ENCODE measurements at places on chromosomes 2 and 18. TPM values are rescaled to one million over a fixed set of nuclear protein-coding genes. Genes with fewer than 3 reads are reported as not detected.

EDAR gene
- not detected for total RNA-seq

CCDC74A gene
- total RNA-seq = 10.0 TPM

- no peak for DNase-seq
Measured at GRCh38 chr2:158810731-158811460, 15.8 kb downstream of the DAPL1 start.

- DNase-seq = no peak
Measured at GRCh38 chr2:161839926-161840325, 215.7 kb downstream of the SLC4A10 start.

GRCh38 chr2:219476652-219477151 lies 22.0 kb upstream of the GMPPA start:
- DNase-seq = peak; percentile 97

- no peak for DNase-seq
Measured at GRCh38 chr2:198873503-198874471, 584.0 kb downstream of the SATB2 start.

DNA sequence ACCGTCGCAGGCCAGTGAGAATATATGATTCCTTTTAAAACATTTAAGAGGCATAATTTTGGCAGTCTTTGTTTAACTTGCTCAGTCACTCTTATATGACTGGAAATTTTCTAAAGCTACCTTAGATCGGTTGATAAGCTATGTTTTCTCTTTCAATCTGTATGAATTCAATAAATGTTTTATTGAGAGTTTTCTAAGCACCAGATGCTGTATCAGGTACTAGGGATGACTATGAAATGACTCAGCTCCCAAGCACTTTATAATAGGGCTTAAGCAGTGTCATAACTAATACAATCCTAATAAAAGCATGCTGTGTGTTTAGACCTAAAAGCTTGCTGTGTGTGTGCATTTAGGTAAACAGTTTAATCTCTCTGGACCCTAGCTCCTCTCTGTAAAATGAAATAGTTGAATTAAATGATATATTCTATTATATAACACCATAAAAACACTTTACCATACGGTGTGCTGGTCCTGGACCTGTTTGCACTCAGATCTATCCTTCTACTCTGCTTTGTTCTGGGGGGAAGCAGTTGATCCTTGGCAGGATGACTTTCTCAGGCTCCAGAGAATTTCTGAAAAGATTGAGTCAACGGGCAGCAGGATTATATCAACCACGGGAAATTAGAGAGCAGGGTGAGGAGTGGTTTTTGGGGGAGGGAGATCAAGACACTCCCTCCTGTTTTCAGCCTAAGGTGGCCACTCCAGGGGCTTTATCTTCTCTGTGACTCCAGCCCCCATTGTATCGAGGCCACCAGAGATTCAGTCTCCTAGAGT lies 26.1 kb upstream of the SLC38A11 start:
- no peak for DNase-seq

GRCh38 chr2:84902526-84902925 lies 2.9 kb upstream of the TMSB10 start:
- no peak for DNase-seq

DNA sequence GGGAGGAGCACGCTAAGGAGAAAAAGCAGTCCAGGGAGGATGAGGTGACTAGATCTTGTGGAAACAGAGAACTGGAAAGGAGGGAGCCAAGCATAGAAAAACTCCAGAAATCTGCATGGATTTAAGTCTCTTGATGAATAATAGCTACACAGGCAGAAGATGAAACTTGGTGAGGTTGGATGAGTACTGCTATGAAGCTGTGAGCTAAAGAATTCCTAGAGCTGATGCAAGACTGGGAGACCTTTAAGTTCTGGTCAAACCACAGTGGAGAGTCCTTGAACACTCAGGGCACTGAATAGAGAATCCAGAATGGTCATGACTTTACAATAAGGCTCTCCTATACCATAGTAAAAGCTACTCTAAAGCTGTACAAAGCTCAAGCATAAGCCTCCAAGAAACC lies 18.4 kb upstream of the PIEZO2 start:
- DNase-seq = no peak

DNA sequence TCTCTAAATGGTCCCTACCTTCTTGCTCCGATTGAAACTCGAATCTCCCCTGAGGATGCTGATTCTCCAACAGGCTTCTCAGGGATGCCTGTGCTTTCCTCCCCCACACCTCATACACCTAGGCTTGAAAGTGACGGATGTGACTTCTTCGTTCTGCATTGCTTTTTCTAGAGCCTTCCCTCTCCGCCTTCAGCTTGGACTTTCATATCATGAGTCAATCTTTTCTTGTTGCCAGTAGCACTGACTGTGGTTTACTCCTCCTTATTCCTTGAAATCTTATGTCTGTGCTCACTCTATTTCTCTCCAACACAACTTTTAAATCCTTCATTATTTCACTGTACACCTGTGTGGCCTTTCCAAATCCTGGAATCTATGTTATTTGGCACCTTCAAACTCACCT lies 451.4 kb downstream of the TMX3 start:
- DNase-seq = no peak

DSG1 gene
- total RNA-seq = not detected

DNA sequence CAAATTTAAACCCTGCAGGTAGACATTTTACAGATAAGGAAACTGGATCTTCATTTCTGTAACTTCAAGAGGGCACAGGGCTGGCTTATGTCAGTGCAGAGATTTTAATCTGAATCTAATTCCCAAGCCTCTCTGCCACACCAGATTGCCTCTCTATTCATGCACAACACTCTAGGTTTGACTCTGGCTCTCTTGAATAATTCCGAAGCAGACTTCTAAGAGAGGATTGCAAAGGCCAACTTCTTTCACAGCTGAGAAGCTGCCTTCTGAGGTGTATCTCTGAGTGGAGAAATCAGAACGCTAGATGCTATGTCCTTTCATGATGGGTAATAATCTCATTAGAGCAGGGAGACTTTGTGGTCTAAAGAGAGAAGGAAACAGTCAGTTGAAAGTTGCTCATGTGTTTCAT lies 20.1 kb upstream of the MGAT5 start:
- no peak for DNase-seq

GRCh38 chr2:224586127-224586695 lies 1.0 kb upstream of the CUL3 start:
- no peak for DNase-seq

GRCh38 chr2:231246171-231246842 lies 47.9 kb downstream of the ARMC9 start:
- no peak for DNase-seq

- no peak for DNase-seq
Measured at GRCh38 chr2:150517951-150518680, 30.6 kb upstream of the RND3 start.

KRTCAP3 gene
- total RNA-seq = 57.3 TPM

TUBB8B gene
- total RNA-seq = 0.72 TPM

STAT4 gene
- 0.33 TPM for total RNA-seq

GRCh38 chr18:36809590-36810381 lies 19.0 kb downstream of the TPGS2 start:
- DNase-seq = peak; percentile 47

DNA sequence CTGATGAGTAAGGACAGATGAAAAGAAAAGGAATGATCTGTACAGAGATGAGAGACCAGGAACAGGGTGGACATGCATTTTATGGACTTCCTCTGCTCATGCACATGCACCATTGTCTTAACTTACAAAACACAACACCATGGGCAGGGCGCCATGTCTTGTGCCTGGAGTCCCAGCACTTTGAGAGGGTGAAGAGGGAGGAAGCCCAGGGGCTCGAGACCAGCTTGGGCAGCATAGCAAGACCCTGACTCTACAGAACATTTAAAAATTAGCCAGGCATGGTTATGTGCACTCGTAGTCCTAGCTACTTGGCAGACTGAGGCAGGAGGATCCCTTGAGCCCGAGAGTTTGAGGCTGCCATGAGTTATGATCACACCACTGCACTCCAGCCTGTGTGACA lies 86.9 kb downstream of the ZFP36L2 start:
- DNase-seq = no peak

ABCB6 gene
- total RNA-seq = 44.6 TPM

GRCh38 chr2:136118819-136119716 lies 1.1 kb upstream of the CXCR4 start:
- peak; percentile 60 for DNase-seq

FAM124B gene
- 0.83 TPM for total RNA-seq

DNAJC5G gene
- 0.44 TPM for total RNA-seq

DNA sequence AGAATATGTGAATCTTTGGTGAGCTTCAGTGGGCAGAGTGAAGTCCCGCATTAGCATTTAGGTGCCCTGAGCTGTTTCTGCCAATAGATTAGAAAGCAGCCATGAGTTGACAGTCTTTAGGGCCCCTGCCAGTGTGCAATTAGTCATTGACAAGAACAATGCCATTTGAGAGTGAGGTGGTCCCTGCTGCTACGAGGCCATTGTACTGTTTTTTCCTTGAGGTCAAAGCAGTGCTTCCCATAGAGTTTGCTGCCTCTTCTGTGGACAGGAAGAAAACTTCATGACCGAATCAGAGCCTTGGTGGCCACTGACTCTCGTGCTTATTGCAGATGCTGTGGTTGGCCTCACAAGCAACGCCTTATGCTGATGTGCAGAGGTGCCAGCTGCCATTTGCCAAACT lies 102.7 kb downstream of the SH3BP4 start:
- DNase-seq = peak; percentile 7

DNA sequence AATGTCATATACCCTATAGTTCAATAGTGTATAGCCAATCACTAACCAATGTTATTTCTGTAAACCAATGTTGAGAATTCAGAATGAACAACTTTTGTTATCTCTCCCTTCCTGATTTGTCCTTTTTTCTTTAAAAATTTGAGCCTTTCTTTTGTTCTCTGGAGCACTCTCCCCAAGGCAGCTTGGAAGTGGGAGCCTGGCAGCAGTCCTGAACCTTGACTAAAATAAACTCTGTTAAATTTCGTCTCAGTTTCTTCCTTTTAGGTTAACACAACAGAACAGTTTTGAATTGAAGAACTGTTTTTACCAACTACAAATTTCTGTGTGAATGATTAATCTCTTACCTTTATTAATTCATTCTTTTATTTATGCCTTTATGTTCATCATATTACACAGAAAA lies 35.9 kb downstream of the CD302 start:
- DNase-seq = no peak

SERPINB13 gene
- not detected for total RNA-seq

GRCh38 chr18:45566025-45566740 lies 49.1 kb upstream of the SLC14A2 start:
- no peak for DNase-seq

GRCh38 chr2:8693157-8693821 lies 11.4 kb downstream of the ID2 start:
- peak; percentile 72 for DNase-seq

- no peak for DNase-seq
Measured at GRCh38 chr2:211875488-211875887, 663.1 kb downstream of the ERBB4 start.

ABCG8 gene
- not detected for total RNA-seq

GRCh38 chr2:154447727-154448418 lies 250.6 kb upstream of the KCNJ3 start:
- no peak for DNase-seq

GRCh38 chr2:231223458-231223976 lies 25.1 kb downstream of the ARMC9 start:
- no peak for DNase-seq

DNA sequence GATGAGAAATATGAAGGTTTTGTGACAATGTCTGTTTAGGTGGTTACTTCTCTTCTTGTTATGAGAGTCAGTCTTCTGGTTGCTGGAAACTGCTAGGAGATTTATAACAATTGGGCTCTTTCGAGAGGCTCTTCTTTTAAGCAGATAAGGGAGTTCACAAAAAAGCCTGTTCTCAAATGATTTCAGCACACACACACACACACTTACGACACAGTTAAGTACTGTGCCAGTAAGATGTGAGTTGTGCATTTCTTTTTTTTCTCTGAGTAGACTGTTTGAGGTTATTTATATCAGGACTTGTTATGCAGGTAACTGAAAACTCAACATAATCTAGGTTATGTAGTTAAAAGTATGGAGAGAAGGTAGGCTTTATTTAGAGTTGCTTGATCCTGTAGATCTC lies 49.8 kb downstream of the MSH2 start:
- DNase-seq = no peak

- DNase-seq = peak; percentile 73
Measured at GRCh38 chr2:105969552-105969951, 224.5 kb downstream of the UXS1 start.

DNA sequence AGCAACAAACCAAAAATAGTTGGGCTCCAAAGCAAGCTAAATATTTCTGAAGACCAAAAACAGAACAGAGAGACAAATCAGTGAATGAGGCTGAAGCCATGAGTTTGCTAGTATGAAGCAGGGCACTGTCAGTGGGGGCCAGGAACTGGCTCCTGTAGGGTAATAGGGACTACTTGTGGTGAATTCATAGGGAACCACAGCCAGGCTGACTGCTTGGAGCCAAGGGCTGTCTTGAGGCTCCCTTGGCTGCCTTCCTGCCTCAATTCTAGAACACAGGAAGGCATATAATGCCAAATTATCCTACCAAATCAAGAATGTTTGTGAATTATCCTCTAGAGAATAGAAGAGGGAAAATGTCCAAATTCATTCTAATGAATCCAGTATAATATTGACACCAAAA lies 406.0 kb downstream of the CCDC85A start:
- DNase-seq = no peak

RNF152 gene
- total RNA-seq = 2.3 TPM

THOC1 gene
- 64.0 TPM for total RNA-seq

GRCh38 chr2:236887531-236887930 lies 198.2 kb upstream of the COPS8 start:
- DNase-seq = no peak

GRCh38 chr18:79912994-79913831 lies 38.2 kb downstream of the SLC66A2 start:
- peak; percentile 24 for DNase-seq

DNA sequence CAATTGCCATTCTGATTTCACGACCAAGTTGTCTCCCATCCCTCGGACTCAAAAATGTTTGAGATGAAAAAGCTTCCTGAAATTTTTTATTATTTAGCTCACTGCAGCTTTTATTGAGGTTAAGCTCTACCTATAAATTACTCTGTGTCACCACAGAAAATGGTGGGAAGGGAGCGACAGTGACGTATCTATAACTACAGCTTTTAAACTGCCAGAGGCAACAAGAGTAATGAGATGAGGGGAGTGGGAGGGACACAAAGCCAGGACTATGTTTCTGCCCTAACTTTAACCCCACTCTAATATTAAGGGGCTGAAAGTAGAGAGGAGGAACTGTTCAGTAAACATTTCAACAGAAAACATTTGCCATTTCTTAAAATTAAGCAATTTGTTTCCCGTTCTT lies 37.4 kb downstream of the SMAD2 start:
- DNase-seq = no peak

GRHL1 gene
- 2.8 TPM for total RNA-seq

GRCh38 chr2:233209533-233210171 lies 41.8 kb upstream of the ATG16L1 start:
- DNase-seq = peak; percentile 76

SPEG gene
- total RNA-seq = 23.7 TPM
